Lower lobe of right lung (tissue), 2 donors: ENCODE measurements at places on chromosomes 11 and 22.

DNA sequence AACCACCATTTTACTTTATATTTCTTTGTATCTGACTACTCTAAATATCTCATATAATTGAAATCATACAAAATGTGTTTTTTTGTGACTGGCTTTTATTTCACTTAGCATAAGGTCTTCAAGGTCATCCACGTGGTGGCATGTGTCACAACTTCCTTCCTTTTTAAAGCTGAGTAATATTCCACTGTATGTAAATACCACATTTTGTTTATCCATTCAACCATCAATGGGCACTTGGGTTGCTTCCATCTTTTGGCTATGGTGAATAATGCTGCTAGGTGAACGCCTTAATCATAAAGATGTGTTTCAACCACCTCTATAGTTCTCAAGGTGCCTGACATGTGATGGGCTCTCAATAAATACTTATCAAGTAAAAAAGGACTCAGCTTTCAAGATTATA is 15.5 kb downstream of the RAB30 start:
- no peak for DNase-seq

DNA sequence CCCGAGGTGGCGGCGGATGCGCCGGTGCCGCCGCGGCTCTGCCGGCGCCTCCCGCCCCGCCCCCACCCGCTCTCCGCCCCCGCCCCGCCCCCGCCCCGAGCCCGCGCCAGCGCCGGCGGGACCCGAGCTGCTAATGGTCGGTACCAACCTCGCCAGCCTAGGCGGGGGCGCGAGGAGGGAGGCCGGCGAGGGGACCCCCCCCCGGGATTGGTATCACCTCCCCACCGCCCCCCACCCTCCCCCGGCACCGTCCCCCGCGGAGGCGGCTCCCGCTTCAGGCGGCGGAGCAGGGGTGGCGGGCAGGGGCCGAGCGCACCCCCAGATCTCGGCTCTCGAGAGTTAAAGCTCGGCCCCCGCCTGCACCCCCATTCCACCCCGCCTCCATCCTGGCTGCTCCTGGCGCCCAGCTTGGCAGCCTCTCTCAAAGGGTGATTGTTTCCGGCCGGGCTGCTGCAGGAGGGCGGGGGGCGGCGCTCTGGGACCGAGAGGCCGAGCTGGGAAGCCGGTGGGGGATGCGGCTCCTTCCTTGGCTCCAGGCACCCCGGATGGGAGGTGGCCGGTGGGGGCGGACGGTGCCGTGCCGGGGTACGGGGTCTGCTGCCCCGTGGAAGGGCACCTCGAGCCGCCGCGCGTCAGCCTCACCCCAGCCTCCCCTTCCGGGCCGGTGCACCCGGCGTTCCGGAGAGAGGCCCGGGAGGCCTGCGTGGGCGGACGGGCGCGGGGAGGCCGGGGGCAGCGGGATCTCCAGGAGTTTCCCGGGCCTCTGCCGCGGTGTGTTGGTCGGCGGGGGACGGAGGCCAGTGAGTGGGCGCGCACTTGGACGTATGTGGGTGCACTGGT is at the start of gene B3GAT1:
B3GAT1 (minus strand) TSS at position 40 of the 840 bp plus-strand sequence. CDS start 24,583 bp downstream, outside the sequence.
- DNase-seq = no peak

DNA sequence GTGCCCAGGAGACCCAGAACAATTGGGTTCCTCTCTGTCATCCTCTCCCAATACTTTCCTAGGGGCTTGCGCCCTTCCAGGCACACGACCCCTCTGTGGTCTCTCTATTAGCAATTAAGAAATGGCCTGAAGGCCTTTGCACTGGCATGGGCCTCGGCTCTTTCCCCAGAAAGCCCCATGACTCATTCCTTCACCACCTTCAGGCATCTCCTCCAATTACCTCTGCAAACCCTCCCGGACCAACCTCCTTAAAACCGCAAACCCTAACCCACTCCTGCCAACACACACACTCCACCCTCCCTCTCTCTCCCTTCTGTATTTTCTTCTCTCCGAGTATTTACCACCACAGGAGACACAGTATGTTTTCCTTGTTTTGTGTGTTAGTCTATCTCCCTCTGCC is 36.7 kb downstream of the LARGE1 start:
- DNase-seq = no peak

DNA sequence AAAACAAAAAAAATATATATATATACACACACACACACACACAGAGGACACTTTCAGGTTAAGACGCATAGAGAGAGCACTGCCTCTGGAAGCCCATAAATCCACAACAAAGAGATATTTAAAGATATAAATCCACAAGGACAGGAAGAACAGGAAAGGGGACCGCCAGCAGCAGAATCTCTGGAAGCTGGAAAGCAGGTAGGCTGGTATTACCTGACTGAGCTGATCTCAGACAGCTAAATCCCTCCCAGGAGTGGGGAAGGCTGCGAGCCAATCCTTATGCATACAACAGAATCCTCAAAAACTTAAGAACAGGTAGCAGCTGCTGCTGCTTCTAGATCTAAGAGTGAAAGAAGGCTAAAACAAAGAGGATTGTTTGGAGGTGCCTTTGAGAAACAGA is 1.8 kb upstream of the MCAT start:
- DNase-seq = no peak

DNA sequence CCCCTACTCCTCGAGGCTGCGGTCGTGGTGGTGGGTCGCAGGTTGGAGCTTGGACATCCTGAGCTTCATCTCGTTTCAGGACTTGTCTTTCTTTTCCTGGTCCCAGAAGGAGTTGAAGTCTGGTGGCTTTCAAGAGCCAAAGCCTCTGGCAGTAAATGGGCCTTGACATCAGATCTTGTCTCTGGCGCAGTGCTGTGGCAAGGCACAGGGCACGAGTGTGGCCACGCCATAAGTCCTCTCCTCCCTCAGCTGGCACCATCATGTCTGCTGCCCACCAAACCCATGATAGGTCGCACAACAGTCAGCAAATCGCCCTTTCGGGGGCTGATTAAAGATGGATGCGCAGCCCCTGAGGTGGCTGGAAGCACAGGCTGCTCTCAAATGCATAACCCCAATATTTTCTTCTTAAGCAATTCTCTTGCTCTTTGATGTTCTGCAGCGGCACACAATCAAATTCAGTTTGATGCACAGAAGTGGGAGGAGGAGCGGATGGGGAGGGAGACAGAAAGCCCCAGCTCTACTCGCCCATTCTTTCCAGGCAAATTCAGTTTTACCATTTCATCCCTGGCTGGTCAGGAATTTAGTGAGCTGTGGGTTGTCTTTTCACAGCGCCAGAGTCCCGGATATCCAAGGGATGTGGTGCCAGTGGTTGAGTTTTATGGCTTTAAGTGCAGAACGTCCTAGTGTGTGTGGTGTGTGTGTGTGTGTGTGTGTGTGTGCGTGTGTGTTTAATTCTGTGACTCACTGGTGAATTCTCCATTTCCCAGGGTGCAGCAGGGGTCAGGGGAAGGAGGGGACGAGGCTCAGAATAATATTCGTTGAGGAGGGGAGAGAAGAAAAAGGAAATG is 162.0 kb downstream of the DSCAML1 start:
- no peak for DNase-seq
